Fibroblast of skin of left biceps (primary cell): ENCODE measurements at places on chromosomes 12 and 14.

DNA sequence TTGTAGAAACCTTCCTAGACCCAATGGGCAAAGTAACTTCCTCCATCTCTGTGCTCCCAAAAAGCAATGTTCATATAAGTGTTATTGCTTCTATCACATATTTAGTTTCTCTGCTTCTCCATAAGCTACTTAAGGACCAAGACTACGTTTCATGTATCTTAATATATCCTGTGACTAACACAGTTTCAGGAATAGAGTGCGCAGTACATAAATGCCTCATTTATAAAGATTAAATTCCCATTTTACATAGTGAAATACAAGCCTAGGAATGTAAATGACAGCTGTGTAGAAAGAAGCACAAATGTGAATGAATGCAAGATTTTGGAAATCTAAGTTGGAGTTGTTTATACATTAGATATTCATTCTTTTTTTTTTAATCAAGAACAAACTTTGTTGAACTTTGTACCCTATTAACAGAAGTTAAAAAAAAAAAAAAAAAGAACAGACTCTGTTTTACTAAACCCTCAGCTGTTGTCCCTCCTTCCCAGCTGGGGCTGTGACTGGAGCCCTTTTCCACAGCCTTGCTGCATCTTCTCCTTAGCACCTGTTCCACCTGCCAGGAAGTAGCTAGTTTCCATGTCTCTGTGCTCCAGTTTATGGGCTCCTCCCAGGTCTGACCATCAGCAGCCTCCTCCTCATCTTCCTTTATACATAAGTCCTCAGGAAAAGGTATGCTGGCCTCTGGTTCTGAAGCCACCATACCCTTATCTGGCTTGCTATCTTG, 7.0 kb upstream of the METTL17 start:
- no peak for DNase-seq

GRCh38 chr12:26953447-26953846, 15.2 kb downstream of the FGFR1OP2 start:
- DNase-seq, result no peak

DNA sequence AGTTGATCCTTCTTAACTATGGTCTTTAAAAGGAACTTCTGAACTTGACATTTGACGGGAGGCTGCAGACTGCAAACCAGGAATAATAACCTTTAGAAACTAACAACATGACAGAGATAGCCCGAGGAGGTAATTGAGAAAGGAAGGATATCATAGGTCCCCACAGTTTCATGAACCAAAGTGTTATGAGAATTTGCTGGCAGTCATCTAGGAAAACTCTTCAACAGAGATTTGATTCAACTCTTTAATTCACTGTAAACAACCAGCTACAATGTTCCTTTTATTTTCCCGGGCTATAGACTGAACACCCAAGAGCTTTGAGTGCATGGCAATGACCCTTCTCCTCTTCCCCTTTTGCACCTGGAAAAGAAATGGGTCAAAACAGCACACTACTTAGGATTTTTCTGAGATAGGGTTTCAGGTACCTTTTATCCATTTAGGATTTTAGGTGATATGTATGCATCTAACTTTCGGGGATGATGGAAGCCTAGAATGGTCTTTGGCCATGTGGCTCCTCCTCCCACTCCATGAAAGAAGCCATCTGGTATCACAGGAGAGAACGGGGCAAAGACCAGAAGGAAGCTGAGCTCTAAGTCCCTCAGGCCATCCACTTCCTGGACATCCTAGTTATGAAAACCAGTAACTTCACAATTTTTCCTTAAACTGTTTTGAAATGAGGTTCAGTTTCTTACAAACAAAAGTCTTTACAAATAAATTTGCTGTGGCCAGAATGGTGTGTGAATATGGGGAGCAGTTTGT, 23.0 kb downstream of the GLT8D2 start:
- DNase-seq, result no peak

DNA sequence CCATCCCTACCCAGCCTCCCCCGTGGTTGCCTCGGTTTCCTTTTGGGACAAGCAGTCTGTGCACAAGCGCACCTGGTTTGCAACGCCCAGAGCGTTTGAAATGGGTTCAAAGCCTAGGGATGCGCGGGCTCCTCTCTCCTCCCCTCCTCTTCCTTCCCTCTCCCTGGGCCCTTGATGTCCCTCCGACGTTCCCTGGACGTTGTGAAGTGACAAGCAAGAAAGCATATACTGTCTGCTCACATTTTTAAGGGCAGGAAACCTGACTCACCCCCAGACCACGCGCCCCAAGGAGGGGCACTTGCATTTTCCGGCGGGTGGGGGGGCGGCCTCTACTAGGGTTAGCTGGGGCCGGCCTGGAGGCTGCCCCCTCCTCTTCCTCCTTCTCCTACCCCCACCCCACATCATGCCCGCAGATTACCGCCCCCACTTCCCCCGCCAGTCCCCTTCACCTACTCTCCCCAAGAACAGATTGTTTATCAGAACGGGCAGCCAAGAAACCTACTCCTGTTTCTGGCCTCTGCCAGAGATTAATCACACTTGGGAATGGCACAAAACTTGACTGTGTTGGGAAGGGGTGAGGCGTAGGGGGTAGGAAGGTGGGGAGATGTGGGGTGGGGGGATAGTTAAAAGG, 9.5 kb upstream of the IRF2BPL start:
- no peak for DNase-seq

DNA sequence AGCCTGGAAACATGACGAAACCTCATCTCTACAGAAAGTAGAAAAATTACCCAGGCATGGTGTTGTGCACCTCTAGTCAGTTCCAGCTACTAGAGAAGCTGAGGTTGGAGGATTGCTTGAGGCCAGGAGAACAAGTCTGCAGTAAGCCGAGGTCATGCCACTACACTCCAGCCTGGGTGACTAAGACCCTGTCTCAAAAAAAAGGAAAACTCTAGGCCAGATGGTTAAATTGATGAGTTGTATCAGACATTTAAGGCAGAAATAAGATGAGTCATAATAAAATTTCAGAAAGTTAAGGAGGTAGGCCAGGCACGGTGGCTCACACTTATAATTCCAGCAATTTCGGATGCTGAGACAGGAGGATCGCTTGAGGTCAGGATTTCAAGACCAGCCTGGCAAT, 10.7 kb downstream of the EIF2S1 start:
- DNase-seq, result no peak

DNA sequence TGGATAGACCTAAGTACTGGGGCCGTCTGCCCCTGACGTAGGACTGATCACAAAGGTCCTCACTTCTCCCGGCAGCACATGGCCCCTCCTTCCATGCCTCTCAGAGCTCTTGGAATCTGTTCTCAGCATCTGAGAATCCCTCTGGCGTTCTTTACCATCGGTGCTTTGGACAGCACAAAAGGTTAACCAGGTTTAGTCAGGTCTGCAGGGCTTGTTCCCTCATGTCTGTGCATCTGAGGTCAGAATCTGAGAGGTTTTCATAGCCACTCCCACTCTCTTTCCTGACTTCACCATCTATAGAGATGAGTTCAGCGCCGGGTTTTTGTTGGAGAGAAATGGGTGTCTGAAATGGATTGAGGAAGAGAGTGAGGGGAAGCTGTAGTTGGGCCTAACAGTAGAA, 130.0 kb upstream of the ARHGAP5 start:
- no peak for DNase-seq
